ENCODE measurements at places on chromosomes 2 and 18.

DNA sequence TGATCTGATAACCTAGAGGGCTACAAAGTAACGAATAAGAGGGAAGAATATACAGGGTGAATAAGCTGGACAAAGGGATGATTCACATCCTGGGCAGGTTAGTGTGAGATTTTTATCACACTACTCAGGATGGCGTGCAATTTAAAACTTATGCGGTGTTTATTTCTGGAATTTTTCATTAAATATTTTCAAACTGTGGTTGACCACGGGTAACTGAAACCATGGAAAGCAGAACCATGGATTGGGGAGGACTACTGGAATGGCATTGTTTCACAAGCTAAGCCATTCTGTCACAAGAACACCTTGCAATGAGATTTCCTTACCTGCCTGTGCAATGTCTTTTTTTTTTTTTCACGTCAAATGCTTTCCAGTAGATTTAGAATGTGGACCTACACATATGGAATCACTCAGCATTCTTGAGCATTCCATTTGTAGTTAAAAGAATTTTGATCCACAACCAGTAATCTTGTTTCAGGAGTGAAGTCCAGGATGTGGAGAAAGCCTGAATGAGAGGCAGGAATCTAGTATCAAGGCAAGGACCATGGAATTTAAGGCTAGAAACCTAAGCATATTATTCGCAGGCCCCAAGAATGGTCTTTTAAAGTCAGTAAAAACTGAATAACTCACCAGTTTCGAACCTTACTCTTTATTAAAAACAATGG lies 8.0 kb upstream of the CDK15 start:
- DNase-seq: no peak

GRCh38 chr18:312415-312814 lies 44.6 kb upstream of the THOC1 start:
- DNase-seq: no peak

DNA sequence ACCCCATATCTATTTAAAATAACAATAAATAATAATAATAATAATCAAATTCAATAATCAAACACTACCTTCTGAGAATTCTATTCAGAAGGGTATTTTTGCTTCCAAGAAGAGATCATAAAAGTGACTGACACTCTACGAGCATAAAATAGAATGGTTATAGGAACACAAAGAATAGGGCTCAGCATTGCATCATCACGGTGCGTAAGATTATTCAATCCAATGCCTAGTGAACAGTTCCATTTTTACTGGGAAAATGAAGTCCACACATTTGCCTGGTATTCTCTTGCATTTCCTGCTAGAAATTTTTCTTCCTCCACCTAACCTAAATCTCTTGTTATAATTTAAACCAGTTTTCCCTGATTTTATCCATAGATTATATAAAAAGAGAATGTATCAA lies 55.8 kb downstream of the AP1S3 start:
- no peak for DNase-seq

DNA sequence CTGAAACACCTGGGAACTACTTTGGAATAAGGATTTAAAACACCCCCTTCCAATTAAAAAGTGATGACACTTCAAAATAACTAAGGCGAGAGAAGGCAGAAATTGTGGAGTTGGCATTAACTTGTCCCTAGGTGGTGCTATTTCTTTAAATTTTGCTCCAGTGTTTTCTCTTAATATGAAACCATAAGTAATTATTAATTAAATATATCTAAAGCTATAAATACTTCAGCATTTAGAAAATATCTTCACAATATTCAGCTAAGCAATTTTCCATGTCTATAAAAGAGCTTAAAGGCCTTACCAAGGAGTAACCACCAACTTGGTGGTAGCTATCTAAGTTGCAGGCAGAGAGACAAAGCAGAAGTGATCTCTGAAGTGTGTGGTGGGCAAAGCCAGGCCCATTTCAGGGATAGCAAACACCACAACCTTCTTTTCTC lies 186.8 kb upstream of the PGAP1 start:
- DNase-seq: no peak

- no peak for DNase-seq
Observed at GRCh38 chr2:85906748-85907147, 18.0 kb upstream of the ST3GAL5 start.

GRCh38 chr2:11539317-11540147 lies 5.7 kb downstream of the GREB1 start:
- DNase-seq: no peak

DNA sequence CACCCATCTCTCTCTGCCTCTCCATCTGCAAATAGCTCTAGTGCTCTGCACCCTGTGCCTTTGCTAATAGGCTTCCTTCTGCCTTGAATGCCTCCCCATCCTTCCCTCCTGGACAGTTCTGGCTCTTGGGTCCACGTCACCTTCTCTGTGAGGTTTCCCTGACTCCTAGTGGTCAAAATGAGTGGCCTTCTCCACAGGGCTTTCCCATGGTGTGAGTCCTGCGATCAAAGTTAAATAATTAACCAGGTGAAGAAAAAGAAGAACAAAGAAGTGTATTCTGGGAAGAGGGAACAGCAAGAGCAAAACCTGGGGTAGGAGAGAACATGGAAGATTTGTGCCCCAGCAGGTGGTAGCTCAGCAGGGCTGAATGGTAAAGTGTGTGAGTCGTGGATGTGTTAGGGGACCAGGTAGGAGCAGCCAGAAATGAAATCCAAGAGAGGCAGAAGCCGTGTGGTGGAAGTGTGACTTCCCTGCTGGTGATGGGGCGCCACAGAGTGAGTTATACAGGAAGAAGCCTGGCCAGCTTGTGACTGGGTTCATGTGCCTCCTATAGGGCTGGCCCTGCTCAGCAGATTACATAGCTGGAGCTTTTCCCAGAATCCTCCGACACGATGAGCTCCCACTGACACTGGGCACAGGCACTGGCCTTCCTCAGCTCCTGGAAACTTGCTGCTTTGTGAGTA lies 93.8 kb upstream of the LDAH start:
- no peak for DNase-seq

- DNase-seq: no peak
Observed at GRCh38 chr18:61096226-61096625, 237.0 kb upstream of the CDH20 start.

- no peak for DNase-seq
Observed at GRCh38 chr2:190911813-190912212, 31.2 kb downstream of the GLS start.

GRCh38 chr2:48900321-48901014 lies 144.9 kb upstream of the LHCGR start:
- no peak for DNase-seq

DNA sequence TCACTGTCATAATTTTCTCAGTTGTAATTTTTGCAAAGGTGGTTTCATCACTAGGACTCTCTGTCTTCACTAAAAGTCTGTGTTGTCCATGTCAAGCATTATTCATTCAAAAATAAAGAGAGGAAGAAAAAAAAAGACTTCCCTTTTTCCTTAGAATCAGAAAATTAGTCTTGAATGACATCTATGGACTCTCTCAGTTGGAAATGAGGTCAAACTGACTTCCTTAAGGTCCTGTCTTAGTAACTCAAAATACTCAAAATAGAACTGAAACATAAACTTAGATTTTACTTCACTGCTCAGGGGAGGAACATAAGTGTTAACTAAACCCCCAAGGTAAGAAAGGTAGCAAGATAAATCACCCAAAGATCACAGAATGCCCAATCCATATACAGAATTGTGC lies 2.2 kb upstream of the ZNF407 start:
- no peak for DNase-seq

DNA sequence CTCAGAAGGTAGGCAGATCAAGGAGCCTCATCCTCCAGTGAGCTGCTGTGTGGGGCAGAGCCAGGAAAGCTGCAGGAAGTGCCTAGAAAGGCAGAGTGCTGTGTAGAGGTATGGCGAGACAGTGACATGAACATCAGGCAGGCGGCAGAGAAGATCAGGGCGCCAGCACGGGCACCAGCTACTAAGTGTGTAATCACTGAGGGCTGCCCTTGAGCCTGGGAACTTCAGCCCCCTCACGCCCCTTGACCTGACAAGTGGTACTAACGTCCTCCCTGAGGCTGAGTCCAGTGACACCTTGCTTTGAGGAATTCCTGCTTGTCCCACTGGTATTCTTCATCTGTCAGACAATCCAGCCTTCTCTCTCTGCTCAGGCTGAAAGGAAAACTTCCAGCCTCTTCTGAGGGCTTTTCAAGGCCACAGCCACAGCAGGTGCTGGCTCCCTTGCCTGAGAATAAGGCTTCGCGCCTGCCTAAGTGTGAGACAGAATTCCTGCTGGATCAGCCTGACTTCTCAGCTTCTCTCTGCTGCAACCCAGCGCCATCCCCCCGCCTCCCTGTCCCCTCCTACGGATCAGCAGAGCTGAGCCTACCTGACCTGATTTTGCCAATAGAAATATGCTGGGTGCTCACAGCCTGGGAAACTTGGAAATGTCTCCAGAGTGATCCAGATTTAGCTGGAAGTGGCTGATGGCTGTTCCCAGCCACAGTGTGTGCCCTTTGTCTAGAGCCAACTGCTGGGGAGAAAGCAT lies 148.0 kb downstream of the SMAD7 start:
- no peak for DNase-seq

GRCh38 chr18:79732721-79733025 lies 53.1 kb downstream of the CTDP1 start:
- DNase-seq: no peak

DNA sequence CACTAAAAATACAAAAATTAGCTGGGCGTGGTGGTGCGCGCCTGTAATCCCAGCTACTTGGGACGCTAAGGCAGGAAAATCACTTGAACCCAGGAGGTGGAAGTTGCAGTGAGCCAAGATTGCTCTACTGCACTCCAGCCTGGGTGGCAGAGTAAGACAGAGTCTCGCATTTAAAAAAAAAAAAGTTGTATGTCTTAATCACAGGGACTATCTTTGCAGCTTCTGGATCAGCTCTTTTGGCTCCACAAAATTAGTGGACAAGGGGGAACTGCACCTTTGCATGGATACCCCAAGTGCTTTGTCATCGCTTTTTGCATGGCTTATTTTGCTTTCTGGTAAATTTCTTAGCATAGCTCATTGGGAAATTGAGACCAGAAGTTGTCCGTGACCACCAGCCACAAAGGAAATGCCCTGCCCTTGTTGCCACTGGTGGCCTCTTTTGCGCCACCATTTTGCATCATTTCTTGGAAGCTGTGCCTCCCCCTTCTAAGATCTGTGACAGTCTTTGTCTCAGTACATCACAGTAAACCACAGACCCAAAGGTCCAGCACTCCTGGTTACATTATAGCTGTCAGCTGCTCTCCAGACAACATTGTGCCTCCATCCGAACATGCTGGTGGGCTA lies 43.9 kb upstream of the PCBP1 start:
- DNase-seq: no peak

DNA sequence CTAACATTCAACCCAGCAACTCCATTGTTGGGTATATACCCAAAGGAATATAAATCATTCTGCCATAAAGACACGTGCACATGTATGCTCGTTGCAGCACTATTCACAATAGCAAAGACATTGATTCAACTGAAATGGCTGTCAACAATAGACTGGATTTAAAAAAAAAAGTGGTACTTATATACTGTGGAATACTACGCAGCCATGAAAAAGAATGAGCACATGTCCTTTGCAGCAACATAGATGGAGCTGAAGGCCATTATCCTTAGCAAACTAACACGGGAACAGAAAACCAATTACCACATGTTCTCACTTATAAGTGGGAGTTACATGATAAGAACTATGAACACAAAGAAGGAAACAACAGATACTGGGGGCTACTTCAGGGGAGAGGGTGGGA lies 74.0 kb upstream of the FMNL2 start:
- DNase-seq: no peak

Data from activated naive CD4-positive, alpha-beta T cell (primary cell).